ENCODE measurements at places on chromosomes 5 and 9. TPM values are rescaled to one million over a fixed set of nuclear protein-coding genes. Genes with fewer than 3 reads are reported as not detected.

- DNase-seq = no peak
Measured at GRCh38 chr9:35029852-35030251, 40.3 kb downstream of the DNAJB5 start.

DNA sequence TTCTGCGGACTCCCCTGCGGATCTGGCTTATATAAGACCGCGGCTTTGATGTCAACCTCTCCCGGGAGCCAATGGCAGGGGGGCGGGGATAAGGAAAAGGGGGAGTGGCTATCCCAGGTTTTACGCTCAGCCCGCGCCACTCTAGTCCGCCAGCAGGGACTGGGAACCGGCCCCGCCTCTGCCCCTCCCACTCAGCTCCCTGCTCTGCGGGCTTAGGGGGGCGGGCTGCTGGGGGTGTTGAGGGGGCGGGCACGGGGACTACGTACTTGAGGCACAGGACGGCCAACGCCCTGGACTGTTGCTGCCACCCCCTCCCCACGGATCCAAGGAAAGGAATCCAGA is at the start of gene HAND1:
TSS of gene HAND1 (minus strand) at position 4 of the 342 bp plus-strand sequence. CDS start 219 bp downstream, outside the sequence.
- peak; percentile 50 for DNase-seq

DNA sequence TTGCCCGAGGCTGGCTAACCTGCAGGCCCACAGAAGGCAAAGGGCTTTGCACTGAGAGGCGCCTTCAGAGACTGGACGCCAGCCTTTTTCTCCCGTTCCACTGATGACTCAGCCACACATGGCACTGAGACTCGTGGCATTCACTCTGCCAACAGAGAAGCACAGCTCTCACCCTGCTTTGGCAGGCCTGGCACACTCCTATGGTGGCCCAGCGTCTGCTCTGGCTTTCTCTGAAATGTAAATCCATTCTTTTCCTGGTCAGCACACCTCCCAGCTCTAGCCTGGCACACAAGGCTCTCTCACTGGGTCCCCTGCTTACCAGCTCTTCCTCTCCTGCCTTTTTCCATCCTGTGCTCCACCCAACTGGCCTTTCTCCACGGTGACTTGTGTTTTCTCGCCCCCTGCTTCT is 5.9 kb upstream of the MELK start:
- DNase-seq = peak; percentile 70

DNA sequence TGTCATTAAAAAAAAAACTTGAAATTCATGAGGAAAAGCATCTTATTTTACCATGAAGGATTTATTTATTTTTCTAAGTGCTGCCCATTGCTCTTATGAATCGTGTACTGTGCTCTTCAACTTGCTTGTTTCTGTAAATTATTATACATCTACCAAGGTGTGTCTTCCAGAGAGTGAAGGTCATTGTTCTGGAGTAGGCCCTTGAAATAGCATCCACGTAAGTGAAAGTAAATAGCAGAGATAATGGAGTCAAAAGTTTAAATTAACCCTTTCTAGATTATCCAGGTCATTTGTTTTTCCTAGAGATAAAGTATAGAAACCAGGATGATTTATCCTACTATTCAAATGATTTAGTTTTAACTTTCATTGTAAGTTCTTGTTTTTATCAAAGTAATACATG is 473.1 kb downstream of the DIRAS2 start:
- DNase-seq = no peak

GRCh38 chr9:38207247-38207778 is 138.3 kb upstream of the SHB start:
- no peak for DNase-seq

DNA sequence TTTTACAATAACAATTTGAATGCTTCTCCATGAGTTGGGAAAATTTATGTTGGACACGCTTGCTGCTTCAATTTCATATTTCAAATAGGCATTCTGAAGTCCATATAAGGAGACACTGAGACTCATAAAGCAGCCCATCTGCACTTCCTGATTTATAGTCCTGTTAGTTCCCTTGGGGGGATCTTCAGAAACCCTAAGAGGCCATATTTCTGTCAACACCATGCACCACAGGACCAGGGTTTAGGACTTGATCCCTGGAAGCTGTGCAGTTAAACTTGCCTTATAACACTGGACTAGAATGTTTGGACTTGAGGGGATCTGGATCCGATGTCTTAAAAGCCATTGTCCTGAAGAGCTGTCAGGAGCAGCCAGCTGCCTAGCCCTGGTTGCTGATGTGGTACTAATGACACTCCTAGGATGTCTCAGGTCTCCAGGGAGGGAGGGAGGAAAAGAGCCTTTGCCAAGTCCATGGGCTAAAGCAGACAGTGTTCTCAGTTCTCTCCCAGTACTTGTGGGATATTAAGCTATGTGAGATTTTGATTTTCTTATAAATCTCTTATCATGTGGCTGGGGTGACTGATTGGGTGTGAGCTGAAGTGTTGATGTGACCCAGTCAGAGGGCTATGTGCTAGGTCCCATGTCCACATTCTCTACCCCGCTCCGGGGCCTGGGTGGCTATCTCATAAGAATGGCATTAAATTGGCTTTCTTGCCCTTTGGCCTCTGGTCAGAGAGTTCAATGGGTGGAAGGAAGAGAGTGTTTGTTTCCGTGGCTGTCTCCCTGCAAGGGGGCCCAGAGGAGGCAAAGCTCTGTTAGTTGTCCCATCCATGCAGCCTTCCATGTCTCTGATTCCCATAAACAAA is 399.8 kb downstream of the OSTF1 start:
- DNase-seq = no peak

DNA sequence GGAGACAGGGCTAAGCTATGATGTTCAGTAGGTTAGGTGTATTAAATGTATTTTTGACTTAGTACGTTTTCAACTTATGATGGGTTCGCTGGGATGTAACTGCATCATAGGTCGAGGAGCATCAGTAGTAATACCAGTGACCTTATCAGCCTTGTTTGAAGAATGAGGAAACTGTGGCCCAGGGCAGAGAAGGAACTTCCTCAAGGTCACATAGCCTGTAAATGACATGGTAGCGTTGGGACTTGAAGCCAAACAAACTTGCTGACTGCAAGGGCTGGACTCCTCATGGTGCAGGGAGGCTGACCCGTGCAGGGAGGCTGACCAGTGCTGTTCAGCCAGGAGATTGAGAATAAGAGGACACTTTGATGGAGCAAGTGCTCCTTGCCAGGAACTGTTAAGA is 21.3 kb upstream of the PTPN3 start:
- no peak for DNase-seq

DNA sequence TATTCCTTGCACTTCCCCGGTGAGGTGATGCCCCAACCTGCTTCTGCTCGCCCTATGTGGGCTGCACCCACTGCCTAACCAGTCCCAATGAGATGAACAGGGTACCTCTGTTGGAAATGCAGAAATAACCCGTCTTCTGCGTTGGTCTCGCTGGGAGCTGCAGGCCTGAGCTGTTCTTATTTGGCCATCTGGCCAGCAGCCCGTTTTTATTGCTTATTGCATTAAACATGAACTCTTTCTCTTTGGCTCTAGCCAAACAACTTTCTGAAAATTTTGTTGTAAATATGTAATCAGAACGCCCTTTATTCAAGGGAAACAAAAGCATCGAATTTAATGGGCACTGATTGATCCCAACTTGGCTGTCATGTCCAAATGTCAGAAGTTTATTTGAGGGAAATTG is 124.7 kb upstream of the FTMT start:
- no peak for DNase-seq

Gene NUTM2G
- total RNA-seq = not detected

Gene TMEM215
- 2.1 TPM for total RNA-seq

Gene PDCD1LG2
- 1.6 TPM for total RNA-seq

Gene SPATA31D4
- not detected for total RNA-seq

Gene ACSL6
- total RNA-seq = 2.5 TPM

Gene LRRC70
- total RNA-seq = 10.4 TPM

Gene CDC25C
- 4.4 TPM for total RNA-seq
